ENCODE measurements at places on chromosomes 3 and 15. TPM values are rescaled to one million over a fixed set of nuclear protein-coding genes. Genes with fewer than 3 reads are reported as not detected.
A peak's percentile ranks its signal among the peaks of the same experiment; 100 is the strongest.

DNA sequence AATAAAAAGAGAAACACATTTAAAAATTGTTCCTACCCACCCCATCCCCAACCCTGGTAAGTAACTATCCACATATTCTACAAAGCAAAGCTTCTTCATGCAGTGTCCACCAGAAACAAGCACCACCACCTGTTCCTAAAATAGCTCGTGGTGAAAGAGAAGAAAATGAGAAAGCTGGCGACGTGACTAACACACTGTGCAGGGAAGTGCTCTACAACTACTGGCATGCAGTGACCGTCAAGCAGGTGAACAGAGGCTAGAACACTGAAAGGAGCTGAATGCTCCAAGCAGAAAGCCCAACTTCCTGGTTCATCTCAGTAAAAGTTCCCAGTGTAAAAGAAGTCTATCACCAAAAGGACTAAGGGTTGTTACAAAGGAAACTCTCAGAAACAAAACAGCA, 80.7 kb downstream of the NR2E3 start:
- no peak for DNase-seq

GRCh38 chr3:5732081-5732480, 544.6 kb downstream of the EDEM1 start:
- no peak for DNase-seq

GRCh38 chr15:45648521-45649200, 13.8 kb downstream of the SQOR start:
- DNase-seq, result no peak

DNA sequence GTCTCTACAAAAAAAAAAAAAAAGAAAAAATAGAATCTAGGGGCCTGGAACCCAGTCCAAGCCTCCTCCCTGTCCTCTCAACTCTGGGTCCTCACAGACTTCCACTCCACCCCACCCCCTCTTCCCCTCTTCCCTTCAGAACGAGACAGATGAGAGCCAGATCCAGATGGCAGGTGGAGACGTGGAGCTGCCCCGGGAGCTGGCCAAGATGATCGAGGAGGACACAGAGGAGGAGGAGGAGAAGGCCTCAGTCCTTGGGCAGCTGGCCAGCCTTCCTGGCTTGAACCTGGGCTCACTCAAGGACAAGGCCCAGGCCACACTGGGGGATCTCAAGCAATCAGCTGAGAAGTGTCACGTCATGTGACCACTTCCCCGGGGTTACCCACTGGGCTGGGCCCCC, 3.6 kb downstream of the CPLX3 start:
- DNase-seq, result no peak

DNA sequence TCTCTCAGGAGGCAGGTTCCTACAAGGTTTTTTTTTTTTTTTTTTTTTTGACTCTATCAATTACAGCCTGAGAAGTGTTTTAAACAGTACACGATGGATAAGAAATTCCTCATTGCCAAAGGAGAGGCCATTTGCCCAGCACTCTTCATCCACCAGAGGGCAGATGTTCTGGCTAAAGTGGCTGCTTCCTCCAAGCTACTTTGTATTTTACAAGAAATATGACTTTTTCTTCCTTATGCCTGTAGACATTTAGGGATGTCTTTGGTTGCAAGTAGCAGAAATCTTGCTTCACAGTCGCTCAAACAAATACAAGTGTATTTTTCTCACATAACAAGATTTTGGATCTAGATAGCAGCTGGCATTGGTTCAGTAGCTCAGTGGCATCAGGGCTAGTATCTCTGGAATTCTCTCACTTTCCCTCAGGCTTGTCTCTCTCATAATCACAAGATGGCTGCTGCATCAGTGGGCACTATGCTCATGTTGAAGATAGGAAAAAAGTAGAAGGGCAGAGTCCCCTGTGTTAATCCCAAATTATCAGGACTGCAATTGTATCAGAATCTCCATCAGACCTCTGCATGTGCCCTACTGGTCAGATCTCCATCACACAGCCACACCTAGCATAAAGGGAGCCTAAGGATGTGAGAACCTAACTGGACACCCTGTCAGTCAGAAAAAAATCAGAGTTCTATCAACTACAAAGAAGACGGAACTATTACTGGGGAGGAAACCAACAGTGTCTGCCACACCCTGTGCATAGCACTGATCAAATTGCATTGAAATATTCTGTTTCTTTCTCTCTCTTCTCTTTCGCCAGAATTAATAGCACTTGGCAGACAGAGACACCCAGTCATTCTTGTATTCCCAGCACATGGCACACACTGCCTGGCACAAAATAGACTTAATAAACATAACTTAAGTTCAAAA, 138.9 kb upstream of the COL8A1 start:
- no peak for DNase-seq

DNA sequence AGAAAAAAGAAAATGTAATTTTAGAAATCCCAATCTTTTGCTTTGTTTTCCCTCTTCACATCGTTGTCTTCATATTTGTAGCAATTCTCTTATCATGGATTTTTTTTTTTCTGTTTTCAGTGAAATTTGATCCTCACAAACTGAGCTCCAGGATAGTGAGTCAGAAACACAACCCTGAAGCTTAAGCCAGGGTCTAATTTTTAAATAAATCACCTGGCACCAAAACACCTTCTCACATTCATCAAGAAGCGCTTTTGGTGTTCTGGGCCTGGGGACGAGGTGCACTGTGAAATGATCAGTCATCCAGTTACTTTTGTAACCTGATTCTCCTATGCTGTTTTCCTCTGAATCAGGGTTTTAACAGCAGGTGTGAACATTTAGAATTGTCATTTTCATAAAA, 87.7 kb downstream of the REC114 start:
- DNase-seq, result no peak

- no peak for DNase-seq
These were observed 5.4 kb downstream of the CRYGS start for GRCh38 chr3:186538779-186539178.

DNA sequence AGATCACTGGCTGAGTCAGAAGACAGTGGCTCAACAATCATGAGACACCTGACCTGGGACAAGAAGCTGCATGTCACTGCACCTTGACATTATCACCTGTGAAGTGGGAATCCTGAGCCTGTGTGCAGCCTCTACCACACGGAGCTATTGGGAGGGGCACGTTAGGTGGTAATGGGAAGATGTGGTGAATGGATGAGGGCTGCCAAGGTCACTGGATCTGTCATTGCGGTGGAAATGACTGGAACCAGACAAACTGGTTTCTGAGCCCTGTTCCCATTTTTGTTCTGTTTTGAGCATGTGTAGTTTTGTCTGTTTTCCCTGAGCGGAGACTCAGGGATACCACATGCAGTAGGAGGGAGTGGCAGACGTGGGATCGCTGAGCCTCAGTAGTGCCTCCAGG, 235.5 kb downstream of the OPA1 start:
- no peak for DNase-seq

DNA sequence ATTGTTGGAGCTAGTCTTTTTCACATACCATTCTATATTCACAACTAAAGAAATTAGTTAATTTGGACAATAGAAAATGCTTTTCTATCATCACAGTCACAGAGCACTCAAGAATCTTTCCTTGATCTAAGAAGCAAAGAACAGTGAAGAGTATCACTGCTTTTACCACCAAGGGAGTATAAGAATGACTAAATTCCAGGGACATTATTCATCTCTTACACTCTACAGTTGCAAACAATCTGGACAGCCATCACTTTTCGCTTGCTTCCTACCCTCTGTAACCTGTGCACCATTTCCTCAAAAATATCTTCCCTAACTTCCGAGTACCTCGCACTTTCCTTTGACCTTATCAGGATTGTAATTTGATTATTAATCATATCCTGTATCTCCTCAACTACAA, 359.5 kb upstream of the TMCO5A start:
- no peak for DNase-seq

DNA sequence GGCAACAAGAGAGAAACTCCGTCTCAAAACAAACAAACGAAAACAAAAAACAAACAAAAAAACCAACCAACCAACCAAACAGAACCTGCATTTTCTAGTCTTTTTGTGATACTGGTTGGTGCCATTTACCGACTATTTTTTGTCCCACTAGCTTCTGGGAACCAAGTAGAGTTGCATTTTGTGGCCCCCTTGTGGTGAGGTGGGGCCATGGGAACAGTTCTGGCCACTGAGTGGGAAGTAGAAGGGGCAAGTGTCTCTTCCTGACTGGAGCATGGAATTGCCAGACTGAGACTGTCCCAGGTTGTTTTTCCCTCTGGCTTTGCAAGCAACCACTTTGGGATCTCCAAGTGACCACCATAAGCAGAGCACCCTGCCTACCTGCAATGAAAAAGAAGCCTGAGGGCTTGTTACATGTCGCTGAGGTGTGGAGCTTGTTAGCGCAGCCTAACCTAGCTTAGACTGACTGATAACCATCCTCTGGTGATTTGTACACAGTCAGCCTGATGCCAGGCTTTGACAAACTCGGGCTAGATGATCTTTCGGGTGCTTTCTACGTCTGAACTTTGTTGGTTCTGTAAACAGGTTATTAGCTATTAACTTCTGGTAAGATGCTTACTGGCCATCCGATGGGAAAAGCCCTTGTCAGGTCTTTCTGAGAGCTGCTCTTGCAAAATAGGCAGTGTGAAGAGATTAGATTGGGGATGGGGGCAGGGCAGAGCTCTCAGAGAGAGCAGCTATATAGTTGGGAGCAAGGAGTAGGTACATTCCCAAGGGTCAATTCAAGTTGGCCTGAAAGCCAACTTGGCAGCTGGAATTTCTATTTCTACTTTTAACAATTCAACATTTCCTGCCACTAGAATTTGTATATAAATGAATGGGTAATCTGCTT, 172.2 kb downstream of the SSR3 start:
- no peak for DNase-seq

DNA sequence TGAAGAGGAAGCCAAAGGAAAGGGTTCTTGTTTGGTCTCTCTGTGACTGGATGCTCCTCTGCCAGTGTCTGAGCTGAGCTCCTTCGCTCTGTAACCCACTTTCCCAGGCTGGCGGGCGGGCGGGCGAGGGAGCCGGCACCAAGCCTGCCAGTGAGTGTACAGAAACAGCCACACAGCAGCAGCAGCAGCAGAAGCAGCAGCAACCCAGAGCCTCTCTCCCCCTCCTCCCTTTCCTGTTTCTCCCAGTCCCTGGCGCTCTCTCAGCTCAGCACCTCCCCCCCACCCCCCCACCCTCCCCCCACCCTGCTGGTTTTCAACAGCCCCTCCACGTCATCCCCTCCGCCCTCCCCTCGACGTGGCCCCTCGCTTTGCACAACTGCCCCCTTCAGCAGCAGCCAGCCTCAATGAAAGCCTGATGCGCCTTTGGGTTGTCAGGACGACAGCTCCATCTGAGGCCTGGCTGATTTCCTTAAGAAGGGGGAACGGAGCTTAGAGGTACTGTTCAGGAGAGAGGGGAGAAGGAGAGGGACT, at the start of gene LSAMP:
Gene LSAMP (minus strand): TSS at position 177 of the 531 bp plus-strand sequence.
- DNase-seq, result no peak

DNA sequence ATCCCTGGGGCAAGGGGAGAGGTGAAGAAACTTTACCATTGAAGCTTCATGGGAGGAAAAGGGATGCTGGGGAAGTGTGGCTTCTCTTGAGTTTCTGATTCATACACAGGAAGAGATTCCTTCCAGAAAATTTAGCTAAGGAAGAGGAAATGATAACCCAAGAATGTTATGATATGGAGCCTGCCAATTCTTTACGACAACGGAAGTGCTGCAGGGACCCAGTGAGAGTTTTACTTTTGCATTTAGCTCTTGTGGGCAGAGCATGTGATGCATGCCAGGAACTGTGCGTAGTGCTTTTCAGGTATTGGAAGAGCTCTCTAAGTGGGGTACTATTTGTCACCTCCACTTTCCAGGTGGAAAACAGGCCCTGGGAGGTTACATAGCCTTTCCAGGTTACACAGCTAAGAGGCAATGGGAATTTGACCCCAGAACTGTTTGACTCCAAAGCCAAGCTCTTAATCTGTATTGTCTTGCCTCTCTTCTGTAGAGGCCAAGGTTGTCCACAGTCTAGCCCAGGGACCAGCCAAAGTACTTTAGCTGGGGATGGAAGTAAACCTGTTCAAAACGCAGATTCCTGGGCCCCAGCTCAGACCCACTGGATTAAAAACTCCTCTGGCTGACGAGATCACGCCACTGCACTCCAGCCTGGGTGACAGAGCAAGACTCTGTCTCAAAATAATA, 23.0 kb downstream of the CMTM7 start:
- no peak for DNase-seq

DNA sequence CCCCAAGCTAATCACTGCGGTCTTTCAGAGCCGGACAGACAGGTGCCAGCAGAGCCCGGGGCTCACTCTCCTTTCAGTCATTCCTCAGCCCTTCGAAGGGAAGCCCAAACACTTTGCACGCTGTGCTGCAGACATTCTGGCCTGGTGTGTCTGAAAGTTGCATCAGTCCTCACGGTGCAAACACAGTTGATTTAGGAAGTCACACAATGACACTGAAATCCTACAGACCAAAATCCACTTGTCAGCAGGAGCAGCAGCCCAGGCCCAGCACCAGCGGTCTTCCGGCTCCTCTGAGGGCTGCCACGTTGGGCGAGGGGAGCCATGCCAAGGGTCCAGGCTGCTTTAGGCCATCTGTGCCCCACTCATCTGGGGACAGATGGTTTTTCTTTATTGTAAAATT, 61.6 kb downstream of the RGMA start:
- peak; percentile 75 for DNase-seq

- DNase-seq, result peak; percentile 81
These were observed 63.3 kb downstream of the KLHL6 start for GRCh38 chr3:183491923-183492848.

DNA sequence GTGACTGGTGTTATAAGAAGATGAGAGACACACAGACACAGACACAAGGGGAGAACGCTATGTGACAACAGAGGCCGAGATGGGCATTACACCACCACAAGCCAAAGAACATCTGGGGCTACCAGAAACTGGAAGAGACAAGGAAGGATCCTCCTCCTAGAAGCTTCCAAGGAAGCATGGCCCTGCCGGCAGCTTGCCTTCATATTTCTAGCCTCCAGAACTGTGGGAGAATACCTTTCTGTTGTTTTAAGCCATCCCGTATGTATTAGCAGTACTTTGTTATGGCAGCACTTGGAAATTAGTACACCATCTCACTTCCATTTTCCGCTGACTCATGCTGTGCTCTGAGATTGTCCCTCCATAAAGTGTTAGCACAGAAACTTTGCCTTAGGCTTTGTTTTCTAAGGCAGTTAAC, 38.7 kb upstream of the CA12 start:
- no peak for DNase-seq

DNA sequence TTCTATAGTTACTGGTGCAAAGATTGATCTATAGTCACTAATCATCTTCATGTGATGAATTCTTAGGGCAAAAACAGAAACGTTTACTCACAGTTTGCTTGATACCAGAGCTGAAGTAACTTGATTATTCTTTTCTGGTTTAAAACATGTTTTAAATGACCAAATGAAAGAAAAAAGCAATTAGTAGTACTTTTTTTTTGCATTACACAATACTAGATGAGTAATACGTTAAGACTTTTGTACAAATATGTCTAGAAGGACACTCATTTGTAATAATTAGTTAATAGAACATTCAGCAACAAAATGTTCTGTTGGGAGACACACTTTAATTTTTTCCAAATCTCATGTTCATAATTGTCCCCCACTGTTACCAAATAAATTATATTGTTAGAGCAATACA, 523.2 kb downstream of the SOX2 start:
- DNase-seq, result no peak

The PSTPIP1 gene
- total RNA-seq, result not detected

The B3GALNT1 gene
- total RNA-seq, result 18.5 TPM

The CHRD gene
- total RNA-seq, result 2.7 TPM

The ROPN1 gene
- total RNA-seq, result not detected

The ONECUT1 gene
- total RNA-seq, result not detected

The SPSB4 gene
- 3.3 TPM for total RNA-seq

The IL5RA gene
- total RNA-seq, result not detected

Measured in osteocyte (in vitro differentiated cells).